Uterus (tissue), 4 donors: ENCODE measurements at places on chromosomes 5 and 9. TPM values are rescaled to one million over a fixed set of nuclear protein-coding genes. Genes with fewer than 3 reads are reported as not detected.

The CDC20B gene
- total RNA-seq = not detected

The LCN15 gene
- not detected for total RNA-seq

GRCh38 chr9:9751996-9752395 is 860.8 kb downstream of the PTPRD start:
- H3K36me3 ChIP-seq = no peaks in the 10 kb centered on the region
- H3K4me1 ChIP-seq = no peaks in the 10 kb centered on the region
- H3K27me3 ChIP-seq = peaks cover 4% of the 10 kb centered on the region
- no peak overlapping the region for H3K4me3 ChIP-seq
- DNase-seq = no peak

The SLC22A5 gene
- 17.6 TPM for total RNA-seq

- H3K27ac ChIP-seq = no peak overlapping the region
- H3K4me1 ChIP-seq = no peaks in the 10 kb centered on the region
- DNase-seq = no peak
- no peaks in the 10 kb centered on the region for H3K27me3 ChIP-seq
- H3K4me3 ChIP-seq = no peak overlapping the region
These were observed 547.9 kb upstream of the BRINP1 start for GRCh38 chr9:119917175-119917574.

The ANKRD31 gene
- total RNA-seq = not detected

The FER gene
- total RNA-seq = 16.9 TPM

DNA sequence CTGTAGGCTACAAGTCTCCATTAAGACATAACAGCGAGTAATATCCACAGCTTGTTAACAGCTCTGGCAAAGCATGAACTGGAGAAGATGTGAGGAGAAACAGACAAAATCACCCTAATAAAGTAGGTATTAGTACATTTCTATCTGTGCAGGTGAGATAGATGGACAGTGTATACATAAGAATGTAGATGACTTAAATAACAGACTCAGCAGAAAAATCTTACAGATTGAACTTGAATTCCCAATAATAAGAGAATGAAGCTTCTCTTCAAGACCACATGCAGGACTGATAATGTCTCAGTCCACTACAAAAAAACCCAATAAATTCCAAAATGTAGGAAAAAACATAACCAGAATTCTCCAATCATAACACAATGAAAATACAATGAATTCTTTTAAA is 153.0 kb downstream of the IRX2 start:
- H3K36me3 ChIP-seq = no peaks in the 10 kb centered on the region
- no peaks in the 10 kb centered on the region for H3K27me3 ChIP-seq
- no peaks in the 10 kb centered on the region for H3K4me1 ChIP-seq
- no peak for DNase-seq

The ARL10 gene
- total RNA-seq = 4.1 TPM

- H3K27ac ChIP-seq = no peak overlapping the region
- no peaks in the 10 kb centered on the region for H3K27me3 ChIP-seq
- DNase-seq = no peak
- no peak overlapping the region for H3K4me3 ChIP-seq
These were observed 21.2 kb downstream of the MEGF9 start for GRCh38 chr9:120692901-120693699.

GRCh38 chr9:36144309-36145232 is 8.0 kb downstream of the GLIPR2 start:
- H3K27me3 ChIP-seq = no peaks in the 10 kb centered on the region
- no peak for DNase-seq
- H3K36me3 ChIP-seq = no peaks in the 10 kb centered on the region
- H3K4me3 ChIP-seq = no peak overlapping the region
- H3K27ac ChIP-seq = no peak overlapping the region

DNA sequence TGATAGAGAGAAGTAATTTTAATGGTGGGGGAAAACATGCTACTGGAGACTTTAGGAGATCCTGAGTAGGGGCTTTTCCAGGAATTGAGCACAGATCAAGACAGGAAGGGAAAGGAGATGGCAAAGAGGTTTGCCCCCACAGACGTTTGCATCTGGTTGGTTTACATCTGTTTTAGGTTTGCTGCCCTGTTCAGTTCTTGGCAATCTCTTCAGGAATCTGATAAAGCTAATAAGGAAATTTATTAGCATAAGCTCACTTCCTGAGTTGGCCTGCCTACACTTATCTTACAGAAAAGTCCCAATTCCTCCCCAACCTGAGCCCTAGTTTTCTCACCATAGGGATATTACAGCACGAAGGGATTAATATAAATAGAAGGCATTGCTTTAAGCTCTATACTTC is 3.4 kb upstream of the CFAP95 start:
- H3K36me3 ChIP-seq = no peaks in the 10 kb centered on the region
- H3K4me3 ChIP-seq = no peak overlapping the region
- H3K4me1 ChIP-seq = no peaks in the 10 kb centered on the region
- DNase-seq = no peak
- H3K27ac ChIP-seq = no peak overlapping the region

DNA sequence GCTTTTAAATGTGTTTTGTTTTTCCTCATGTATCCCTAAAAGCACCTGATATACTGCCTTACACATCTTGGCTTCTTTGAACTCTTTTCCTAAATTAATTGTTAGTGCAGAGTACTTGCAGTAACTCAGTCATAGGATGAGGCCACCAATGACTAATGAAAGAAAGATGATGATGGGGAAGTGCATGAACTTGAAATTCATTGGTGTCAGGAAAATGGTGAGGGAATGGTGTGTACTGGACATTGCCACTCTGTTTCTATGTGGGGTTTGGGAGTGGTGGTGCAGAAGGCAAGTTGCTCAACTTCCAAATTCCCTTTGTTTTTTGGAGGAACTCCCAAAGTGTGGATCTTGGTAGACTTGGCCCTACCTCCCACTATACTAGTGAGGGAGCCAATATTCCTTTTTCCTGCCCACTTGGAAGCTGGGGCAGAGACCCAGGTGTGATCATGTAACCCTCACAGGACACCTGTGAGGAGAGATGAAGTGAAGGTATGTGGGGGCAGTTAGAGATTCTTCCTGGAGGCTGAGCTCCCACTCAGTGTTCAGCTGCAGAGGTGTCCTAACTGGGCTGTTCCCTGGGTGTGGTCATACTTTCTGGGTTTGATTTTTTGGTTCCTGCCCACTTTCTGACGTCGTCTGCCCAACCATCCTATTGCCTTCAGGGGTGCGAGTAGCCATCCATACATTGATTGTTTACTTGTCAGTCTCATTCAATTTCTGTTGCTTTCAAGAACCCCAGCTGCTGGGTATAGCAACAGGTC is 298.5 kb downstream of the MAST4 start:
- no peak for DNase-seq
- H3K36me3 ChIP-seq = no peaks in the 10 kb centered on the region
- H3K4me3 ChIP-seq = no peak overlapping the region
- no peaks in the 10 kb centered on the region for H3K4me1 ChIP-seq

GRCh38 chr9:131589124-131589711 is 43.9 kb downstream of the PRRT1B start:
- no peak overlapping the region for H3K4me3 ChIP-seq
- peak; percentile 15 for DNase-seq
- no peaks in the 10 kb centered on the region for H3K27me3 ChIP-seq
- H3K36me3 ChIP-seq = no peaks in the 10 kb centered on the region
- no peak overlapping the region for H3K27ac ChIP-seq
- H3K4me1 ChIP-seq = no peaks in the 10 kb centered on the region

DNA sequence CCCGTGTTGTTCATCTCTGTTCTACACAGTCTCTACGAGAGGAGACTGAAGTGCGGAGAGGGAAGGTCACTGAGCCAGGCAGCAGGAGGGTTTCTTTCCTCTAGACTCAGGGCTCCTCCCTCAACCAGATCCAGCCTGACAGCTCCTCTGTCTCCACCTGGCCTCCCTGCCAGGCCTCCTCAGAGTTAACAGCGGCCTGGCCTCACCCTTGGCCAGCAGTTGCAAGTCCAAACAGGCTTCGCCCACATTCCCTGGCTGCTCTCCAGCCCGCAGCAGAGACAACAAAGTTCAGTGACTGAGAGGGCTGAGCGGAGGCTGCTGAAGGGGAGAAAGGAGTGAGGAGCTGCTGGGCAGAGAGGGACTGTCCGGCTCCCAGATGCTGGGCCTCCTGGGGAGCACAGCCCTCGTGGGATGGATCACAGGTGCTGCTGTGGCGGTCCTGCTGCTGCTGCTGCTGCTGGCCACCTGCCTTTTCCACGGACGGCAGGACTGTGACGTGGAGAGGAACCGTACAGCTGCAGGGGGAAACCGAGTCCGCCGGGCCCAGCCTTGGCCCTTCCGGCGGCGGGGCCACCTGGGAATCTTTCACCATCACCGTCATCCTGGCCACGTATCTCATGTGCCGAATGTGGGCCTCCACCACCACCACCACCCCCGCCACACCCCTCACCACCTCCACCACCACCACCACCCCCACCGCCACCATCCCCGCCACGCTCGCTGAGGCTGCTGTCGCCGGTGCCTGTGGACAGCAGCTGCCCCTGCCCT is at the start of gene HRCT1:
TSS of gene HRCT1 (plus strand) at position 291 of the 768 bp plus-strand sequence. CDS start at position 377, 86 bp downstream.
- H3K36me3 ChIP-seq = no peaks in the 10 kb centered on the region
- peak within 1 kb of the TSS; percentile 95 for H3K27ac ChIP-seq
- peak; percentile 90 for DNase-seq

The IL4 gene
- total RNA-seq = not detected

GRCh38 chr9:18569941-18570630 is 96.1 kb downstream of the ADAMTSL1 start:
- DNase-seq = no peak
- no peaks in the 10 kb centered on the region for H3K27me3 ChIP-seq
- no peak overlapping the region for H3K27ac ChIP-seq
- H3K4me3 ChIP-seq = no peak overlapping the region
- no peaks in the 10 kb centered on the region for H3K36me3 ChIP-seq

- H3K4me3 ChIP-seq = no peak overlapping the region
- H3K36me3 ChIP-seq = no peaks in the 10 kb centered on the region
These were observed 194.4 kb upstream of the PPP1R2B start for GRCh38 chr5:156655732-156656131.

The NR5A1 gene
- total RNA-seq = not detected

DNA sequence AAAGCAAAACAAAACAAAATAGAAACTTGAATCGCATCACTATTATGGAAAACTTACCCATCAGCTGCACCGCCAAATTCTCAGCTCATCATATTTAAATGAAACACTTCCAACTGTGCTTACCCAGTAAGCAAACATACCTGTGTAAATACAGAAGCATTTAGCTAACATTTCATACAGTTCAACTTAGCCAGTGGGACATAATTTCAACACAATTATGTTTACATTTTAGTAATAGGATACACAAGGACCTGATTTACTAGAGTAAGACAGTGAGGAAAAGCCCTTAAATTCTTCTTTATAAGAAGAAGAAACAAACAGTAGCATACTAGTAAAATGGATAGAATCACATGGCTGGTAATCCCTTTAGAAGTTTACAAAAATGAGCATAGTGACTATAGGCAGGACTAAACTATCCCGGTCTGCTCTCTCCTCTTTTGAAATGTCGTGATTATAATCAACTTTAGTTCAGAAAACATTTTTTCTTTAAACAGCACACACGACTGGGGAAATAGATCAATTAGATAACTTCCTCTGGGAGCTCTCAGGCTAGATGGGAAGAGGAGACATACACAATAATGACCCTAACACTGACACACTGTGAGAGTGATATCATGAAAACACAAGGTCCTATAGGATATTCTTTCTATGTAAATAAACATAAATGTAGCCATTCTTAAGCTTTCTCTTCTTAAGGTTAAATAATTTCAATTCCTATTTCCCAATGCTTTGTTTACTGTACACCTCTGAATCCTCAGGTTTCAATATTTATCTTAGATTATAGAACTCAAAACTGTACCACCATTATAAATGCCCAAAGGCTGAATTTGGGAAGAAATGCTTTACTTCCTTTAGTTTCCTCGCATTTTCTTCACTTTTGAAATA is 15.9 kb upstream of the CDC20B start:
- no peak for DNase-seq
- H3K4me1 ChIP-seq = no peaks in the 10 kb centered on the region
- no peaks in the 10 kb centered on the region for H3K27me3 ChIP-seq
- H3K36me3 ChIP-seq = no peaks in the 10 kb centered on the region
- no peak overlapping the region for H3K4me3 ChIP-seq

DNA sequence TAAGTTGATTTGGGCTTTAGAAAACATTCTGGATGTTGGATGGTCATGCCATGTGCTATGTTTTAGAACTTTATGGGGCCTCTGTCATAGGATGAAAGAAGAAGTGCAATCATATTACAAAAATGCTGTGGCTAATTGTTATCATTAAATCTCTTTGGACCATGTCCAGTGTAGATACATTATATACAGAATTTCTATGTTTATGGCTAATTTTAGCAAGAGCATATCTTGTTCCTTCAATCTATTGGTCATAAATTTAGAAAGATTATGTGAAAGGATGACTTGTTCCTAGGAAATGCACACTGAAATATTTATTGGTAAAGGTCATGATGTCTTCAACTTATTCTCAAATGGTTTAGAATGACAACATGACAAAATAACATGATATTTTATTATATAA is 42.4 kb upstream of the ELL2 start:
- H3K4me3 ChIP-seq = no peak overlapping the region
- H3K27me3 ChIP-seq = no peaks in the 10 kb centered on the region
- no peak overlapping the region for H3K27ac ChIP-seq

The RMRP gene
- total RNA-seq = 14,265 TPM

The CYLC2 gene
- total RNA-seq = not detected

- no peak for DNase-seq
- no peaks in the 10 kb centered on the region for H3K27me3 ChIP-seq
- no peak overlapping the region for H3K27ac ChIP-seq
- no peaks in the 10 kb centered on the region for H3K36me3 ChIP-seq
- H3K4me1 ChIP-seq = no peaks in the 10 kb centered on the region
- no peak overlapping the region for H3K4me3 ChIP-seq
These were observed 53.7 kb downstream of the PLAC8L1 start for GRCh38 chr5:146051678-146052077.

DNA sequence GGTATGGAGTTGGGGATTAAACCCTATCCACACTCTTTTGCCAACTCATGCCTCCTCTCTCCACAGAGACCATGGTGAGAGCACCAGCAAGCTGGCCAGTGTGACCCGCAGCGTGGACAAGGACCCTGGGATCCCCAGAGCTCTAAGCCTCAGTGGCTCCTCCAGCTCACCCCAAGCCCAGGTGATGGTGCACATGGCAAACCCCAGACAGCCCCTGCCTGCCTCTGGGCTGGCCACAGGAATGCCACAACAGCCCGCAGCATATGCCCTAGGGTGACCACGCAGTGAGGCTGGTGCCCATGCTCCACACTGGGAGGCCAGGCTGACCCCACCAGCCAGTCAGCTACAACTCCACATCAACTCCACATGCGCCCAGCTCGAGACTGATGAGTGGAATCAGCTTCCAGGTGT is 11.5 kb upstream of the CARD19 start:
- no peak for DNase-seq
- H3K36me3 ChIP-seq = no peaks in the 10 kb centered on the region
- H3K27me3 ChIP-seq = no peaks in the 10 kb centered on the region
- H3K27ac ChIP-seq = no peak overlapping the region
- no peaks in the 10 kb centered on the region for H3K4me1 ChIP-seq

The PCAT7 gene
- total RNA-seq = not detected

- no peaks in the 10 kb centered on the region for H3K27me3 ChIP-seq
- H3K27ac ChIP-seq = no peak overlapping the region
- H3K4me3 ChIP-seq = no peak overlapping the region
- H3K4me1 ChIP-seq = no peaks in the 10 kb centered on the region
- H3K36me3 ChIP-seq = no peaks in the 10 kb centered on the region
These were observed 235.2 kb upstream of the ELL2 start for GRCh38 chr5:96196890-96197289.

GRCh38 chr5:32949286-32949970 is 238.3 kb downstream of the NPR3 start:
- no peak overlapping the region for H3K4me3 ChIP-seq
- no peak for DNase-seq

GRCh38 chr5:54388409-54388808 is 67.1 kb upstream of the HSPB3 start:
- H3K27ac ChIP-seq = no peak overlapping the region
- no peak for DNase-seq
- H3K4me3 ChIP-seq = no peak overlapping the region
- no peaks in the 10 kb centered on the region for H3K4me1 ChIP-seq
